ENCODE measurements at places on chromosomes 5 and 9. TPM values are rescaled to one million over a fixed set of nuclear protein-coding genes. Genes with fewer than 3 reads are reported as not detected.
A peak's percentile ranks its signal among the peaks of the same experiment; 100 is the strongest.

The NIPAL4 gene
- not detected for total RNA-seq

The GRM6 gene
- not detected for total RNA-seq

The OR1J1 gene
- not detected for total RNA-seq

DNA sequence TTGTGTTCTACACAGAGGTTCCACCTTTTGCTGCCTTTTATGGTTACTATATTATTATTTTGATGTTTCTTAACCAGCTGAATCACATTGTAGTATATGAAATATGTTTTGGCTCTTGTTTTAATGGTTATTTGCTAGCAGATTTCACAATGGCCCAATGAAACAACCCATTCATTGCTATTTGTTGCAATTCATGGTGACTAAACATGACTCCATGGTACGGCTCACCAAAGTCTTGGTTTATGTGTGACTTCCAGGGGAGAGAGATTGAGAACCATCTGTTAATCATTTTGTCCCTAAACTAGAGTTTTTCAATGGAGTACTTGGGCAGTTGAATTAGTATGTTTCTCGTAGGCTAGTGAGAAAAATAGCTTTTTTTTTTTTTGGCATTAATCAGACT is 108.4 kb downstream of the GHR start:
- DNase-seq: no peak

- DNase-seq: no peak
Observed at GRCh38 chr5:27701931-27702903, 663.8 kb upstream of the CDH9 start.

- no peak for DNase-seq
Observed at GRCh38 chr9:21906881-21907280, 87.3 kb downstream of the CDKN2A start.

DNA sequence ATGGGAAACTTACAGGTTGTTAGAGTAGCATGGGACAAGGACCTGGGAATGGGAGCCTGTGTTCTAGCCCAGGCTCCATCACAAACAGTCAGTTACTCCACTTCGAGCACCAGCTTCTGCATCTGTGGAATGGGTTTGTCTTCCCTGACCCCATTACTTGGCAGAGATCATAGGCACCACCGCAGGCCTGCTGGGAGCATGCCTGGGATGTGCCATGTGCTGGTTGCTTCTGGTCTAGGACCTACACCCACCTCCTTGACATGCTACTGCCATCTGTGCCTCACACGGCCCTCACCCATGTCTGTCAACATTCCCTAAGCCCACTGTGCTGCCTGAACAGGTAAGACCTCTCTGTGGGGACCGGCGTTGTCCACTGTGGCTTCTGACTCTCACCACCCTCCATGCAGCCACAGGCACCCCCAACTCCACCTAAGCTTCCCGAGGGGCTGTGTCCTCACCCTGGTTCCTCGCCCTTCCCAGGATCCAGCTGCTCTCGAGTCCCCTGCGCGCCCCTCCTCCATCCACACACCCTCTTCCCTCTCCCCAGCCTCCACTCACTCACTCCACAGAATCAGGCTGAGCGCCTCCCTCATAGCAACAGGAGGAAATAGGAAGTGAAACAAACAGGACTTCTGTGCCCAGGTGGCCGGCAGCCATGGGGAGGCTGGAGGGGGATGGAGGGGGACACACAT is 85.9 kb upstream of the FAM120A start:
- no peak for DNase-seq

DNA sequence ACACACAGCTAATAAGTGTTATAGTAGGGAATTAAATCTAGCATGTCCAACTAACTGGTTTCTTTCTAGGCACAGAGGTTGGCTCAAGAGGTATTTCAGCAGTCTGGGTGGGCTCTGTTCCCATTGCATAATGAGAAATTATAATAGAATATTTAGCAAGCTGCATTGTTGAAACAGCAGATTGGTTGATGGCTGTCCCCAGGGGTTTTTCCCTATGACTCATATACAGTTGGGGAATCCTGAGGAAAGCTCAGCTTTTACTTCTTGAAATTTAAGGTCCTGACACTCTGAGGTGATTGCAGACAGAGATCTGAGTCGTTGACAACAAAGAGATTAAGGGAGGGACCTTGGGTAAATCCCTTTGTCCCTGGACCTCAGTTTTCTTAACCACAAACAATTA is 38.3 kb upstream of the TNFSF8 start:
- DNase-seq: no peak

- peak; percentile 76 for DNase-seq
Observed at GRCh38 chr9:32378993-32379729, 5.3 kb upstream of the ACO1 start.

DNA sequence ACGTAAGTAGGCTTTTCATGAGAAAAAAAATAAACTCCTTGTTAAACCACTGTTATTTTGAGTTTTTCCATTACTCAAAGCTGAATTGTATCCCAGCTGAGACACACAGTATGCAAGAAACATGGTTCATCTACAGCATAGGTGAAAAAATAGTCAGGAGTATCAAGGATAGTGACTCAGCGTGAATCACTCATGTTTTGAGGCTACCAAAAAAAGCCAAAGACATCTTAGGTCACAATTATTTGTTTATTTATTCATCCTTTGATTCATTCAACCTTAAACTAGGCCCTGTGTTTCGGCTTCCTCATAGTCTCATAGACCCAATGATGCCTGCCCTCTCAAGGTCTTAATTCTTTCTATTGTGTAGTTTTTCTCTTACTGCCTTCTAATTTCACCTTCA is 32.9 kb upstream of the STX17 start:
- DNase-seq: no peak

GRCh38 chr5:162703914-162704313 is 636.3 kb downstream of the GABRG2 start:
- DNase-seq: no peak
